Stomach (tissue), 19 donors: ENCODE measurements at places on chromosomes 4 and X.

DNA sequence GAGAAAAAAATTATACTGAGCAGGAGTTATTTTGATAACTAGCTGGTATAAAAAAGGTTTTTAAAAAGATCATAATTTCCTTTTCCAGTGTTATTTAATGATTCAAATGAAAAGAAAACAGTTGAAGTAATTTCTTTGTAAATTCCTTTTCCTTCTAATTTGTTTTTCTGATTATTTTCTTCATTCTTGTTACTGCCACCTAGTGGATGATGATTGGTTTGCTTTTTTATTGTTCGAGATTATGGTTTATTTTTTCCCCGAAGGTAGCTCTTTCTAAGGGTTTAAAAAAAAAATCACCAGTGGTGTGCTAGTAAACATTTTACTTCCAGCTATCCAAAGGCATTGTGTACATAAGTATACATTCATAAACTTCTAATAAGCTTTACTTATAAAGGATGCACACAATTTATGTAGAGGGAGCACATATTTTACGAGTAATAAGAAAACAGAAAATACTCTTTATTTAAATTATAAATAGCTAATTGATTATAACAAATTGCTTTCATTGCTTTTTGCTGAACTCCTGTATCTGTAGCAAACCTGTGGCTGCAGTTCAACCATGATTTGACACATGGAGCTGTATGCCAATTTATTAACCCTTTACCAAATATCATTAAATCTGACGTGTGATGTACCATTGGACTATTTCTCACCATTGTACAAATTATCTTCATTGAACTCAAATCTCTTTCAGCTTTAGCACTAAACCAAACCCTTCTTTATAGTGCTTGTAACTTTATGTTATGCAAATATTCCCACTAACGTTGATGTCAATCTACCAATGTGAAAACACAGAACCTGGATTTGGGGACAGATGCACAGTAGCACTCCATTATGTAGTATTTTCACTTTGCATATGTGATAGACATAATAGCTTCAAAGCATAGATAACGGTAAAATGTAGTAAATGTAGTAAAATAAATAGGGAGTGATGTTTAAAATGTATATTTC, 97.8 kb upstream of the ANK2 start:
- H3K36me3 ChIP-seq = no peaks in the 10 kb centered on the region
- peaks cover 3% of the 10 kb centered on the region for H3K4me1 ChIP-seq
- no peak overlapping the region for H3K4me3 ChIP-seq
- no peak for DNase-seq
- no peaks in the 10 kb centered on the region for H3K27me3 ChIP-seq

GRCh38 chr4:57405359-57405758, 295.2 kb upstream of the IGFBP7 start:
- no peaks in the 10 kb centered on the region for H3K4me1 ChIP-seq
- no peak overlapping the region for H3K27ac ChIP-seq
- no peaks in the 10 kb centered on the region for H3K36me3 ChIP-seq
- no peaks in the 10 kb centered on the region for H3K27me3 ChIP-seq

GRCh38 chr4:114512595-114513295, 85.9 kb upstream of the UGT8 start:
- H3K27ac ChIP-seq = no peak overlapping the region
- H3K4me1 ChIP-seq = peaks cover 5% of the 10 kb centered on the region
- DNase-seq = peak; percentile 19
- no peak overlapping the region for H3K4me3 ChIP-seq
- H3K36me3 ChIP-seq = no peaks in the 10 kb centered on the region

DNA sequence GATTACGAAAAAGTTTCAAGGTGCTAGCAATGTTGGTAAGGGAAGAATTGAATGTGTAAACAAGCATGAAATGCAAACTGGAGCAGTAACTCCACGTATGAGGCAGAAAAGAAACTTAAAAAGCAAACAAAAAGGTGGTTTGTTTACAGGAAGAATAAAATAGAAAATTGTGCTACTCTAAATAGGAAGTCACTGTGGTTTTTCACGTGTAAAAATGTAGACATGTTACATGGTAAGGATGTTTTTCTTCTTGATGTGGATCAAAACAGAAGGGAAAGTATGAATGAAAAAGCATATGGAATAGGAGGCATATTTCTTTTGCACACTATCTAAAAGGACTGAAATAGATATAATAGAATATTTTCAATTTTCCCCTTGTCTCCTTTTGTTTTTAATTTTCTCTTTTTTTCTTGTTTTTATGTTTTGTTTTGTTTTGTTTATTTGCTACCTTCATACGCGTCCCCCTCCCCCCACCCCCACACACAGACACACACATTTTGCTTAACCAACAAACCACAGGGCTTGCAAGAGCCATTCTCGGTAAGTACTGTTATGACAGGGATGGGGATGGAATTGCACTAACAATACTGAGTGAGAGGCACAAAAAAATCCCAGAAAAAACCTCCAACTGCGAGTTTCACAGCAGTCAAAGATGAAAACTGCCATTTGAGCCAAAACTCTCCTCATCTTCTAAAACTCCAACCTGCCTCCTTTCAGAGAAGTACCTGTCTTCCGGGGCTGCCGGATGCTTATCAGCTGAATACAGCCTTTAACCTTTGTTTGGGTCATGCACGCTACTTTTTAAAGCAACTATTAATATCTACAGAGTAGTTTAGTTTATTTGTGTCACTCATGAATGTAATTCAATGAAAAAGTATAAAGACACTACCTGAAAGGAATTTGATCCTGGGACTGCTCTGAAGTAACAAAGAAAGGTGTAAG, 135.8 kb downstream of the IL15 start:
- H3K4me1 ChIP-seq = no peaks in the 10 kb centered on the region
- no peak overlapping the region for H3K27ac ChIP-seq
- H3K27me3 ChIP-seq = no peaks in the 10 kb centered on the region
- H3K4me3 ChIP-seq = no peak overlapping the region

GRCh38 chrX:39675619-39676018, 422.1 kb downstream of the BCOR start:
- peak; percentile 68 for DNase-seq
- H3K27me3 ChIP-seq = no peaks in the 10 kb centered on the region
- H3K4me1 ChIP-seq = no peaks in the 10 kb centered on the region
- H3K27ac ChIP-seq = no peak overlapping the region

GRCh38 chrX:150143721-150144440, 205.6 kb upstream of the EOLA2 start:
- H3K4me1 ChIP-seq = no peaks in the 10 kb centered on the region
- no peak for DNase-seq
- H3K36me3 ChIP-seq = no peaks in the 10 kb centered on the region

DNA sequence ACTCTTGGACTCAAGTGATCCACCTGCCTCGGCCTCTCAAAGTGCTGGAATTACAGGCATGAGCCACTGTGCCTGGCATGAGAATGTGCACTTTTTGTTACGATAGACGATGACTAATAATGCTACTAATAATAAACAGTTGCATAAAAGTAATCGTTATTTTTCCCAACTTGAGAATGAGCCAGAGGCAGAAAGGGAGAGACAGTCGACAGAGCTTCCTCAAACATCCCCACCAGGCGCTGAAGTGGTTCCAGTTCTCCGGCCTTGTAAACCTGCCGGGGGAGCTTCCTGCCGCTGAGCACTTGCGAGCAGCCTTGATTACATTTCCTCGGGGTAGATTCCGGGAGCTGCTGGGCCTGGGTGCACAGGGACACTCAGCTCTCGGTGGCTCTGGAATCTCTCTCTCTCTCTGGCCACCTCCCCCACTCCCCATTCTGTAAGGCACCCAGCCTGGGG, 8.9 kb upstream of the HTRA3 start:
- no peaks in the 10 kb centered on the region for H3K4me1 ChIP-seq
- no peaks in the 10 kb centered on the region for H3K36me3 ChIP-seq
- peak; percentile 51 for DNase-seq
- no peaks in the 10 kb centered on the region for H3K27me3 ChIP-seq

DNA sequence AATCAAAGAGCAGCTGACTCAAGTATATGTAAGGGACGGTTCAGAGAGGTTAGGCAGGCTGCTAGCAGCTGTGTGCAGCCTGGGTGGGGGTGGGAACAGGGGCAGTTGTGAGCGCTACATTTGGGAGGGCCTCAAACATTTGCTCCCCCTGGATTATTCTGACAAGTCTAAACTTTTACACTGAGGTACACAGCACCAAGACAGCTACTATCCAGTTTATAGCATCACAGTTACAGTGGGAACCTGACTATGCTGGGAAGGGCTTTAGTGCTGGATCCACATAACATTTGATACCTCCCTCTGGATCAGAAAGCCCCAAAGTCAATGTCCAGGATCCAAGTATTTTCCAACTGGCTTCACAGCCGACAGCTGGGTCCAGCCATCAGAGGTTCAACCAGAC, 55.8 kb upstream of the GIMD1 start:
- no peaks in the 10 kb centered on the region for H3K4me1 ChIP-seq
- no peak for DNase-seq
- H3K27ac ChIP-seq = no peak overlapping the region
- H3K4me3 ChIP-seq = no peak overlapping the region
- no peaks in the 10 kb centered on the region for H3K36me3 ChIP-seq
- H3K27me3 ChIP-seq = no peaks in the 10 kb centered on the region

DNA sequence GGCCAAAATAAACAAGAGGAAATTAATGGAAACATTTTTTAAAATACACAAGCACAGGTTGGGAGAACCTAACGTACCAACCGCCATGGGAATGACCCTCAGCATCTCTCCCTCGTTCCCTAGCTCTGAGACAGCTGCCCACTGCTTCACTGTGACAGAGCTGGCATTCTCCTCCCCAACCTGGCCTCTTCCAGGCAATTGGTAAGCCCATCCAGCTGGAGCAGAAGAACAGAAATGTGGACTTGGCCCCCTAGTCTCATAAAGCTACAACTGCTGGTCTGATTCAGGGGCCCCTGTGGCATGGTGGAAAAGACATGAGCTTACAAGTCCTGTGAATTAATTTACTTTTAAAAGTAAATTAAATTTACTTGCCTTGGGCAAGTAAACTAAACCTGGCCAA, 245.1 kb downstream of the PTTG2 start:
- H3K4me3 ChIP-seq = no peak overlapping the region
- H3K27me3 ChIP-seq = no peaks in the 10 kb centered on the region
- DNase-seq = no peak

DNA sequence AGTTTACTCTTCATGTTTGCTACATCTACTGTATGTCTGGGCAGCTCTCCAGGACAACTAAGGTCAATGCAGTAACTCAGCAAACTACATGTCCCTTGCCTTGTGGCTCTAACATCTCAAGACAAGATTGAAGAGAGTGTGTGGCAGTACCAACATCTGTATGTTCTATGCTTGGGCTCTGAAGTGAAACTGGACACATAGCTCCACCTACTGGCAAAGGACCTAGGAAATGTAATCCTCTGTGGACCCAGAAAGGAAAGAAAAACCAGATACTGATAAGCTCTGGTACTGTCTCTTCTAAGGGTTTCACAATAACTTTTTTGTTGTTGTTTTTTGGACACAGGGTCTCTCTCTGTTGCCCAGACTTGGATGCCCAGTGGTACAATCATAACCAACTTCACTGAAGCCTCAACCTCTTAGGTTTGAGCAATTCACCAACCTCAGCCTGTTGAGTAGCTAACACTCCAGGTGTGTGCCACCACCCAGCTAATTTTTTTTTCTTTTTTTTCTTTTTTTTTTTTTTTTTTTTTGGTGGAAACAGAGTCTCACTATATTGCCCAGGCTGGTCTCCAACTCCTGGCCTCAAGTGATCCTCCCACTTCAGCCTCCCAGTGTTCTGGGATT, 64.1 kb downstream of the QDPR start:
- H3K27ac ChIP-seq = no peak overlapping the region
- no peak overlapping the region for H3K4me3 ChIP-seq
- no peaks in the 10 kb centered on the region for H3K4me1 ChIP-seq
- H3K27me3 ChIP-seq = no peaks in the 10 kb centered on the region
- H3K36me3 ChIP-seq = no peaks in the 10 kb centered on the region

DNA sequence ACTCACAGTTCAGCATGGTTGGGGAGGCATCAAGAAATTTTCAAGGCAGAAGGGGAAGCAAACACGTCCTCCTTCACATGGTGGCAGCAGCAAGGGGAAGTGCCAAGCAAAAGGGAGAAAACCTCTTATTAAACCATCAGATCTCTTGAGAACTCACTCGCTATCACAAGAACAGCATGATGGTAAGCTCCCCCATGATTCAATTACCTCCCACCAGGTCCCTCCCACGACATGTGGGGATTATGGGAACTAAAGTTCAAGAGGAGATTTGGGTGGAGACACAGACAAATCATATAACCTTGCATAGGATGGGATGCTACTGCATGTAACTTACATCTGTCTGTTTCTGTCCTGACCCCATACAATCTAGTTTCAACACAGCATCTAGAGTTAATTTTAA, 511.8 kb upstream of the ARX start:
- no peak for DNase-seq
- no peak overlapping the region for H3K4me3 ChIP-seq
- H3K4me1 ChIP-seq = no peaks in the 10 kb centered on the region
- H3K27me3 ChIP-seq = no peaks in the 10 kb centered on the region
- H3K27ac ChIP-seq = no peak overlapping the region
- no peaks in the 10 kb centered on the region for H3K36me3 ChIP-seq

- H3K27ac ChIP-seq = no peak overlapping the region
- no peak overlapping the region for H3K4me3 ChIP-seq
- no peaks in the 10 kb centered on the region for H3K27me3 ChIP-seq
- H3K36me3 ChIP-seq = no peaks in the 10 kb centered on the region
- H3K4me1 ChIP-seq = no peaks in the 10 kb centered on the region
Measured at GRCh38 chrX:40303256-40304077, 205.7 kb upstream of the BCOR start.

- no peak overlapping the region for H3K4me3 ChIP-seq
- H3K36me3 ChIP-seq = no peaks in the 10 kb centered on the region
- DNase-seq = no peak
- H3K4me1 ChIP-seq = no peaks in the 10 kb centered on the region
- no peak overlapping the region for H3K27ac ChIP-seq
Measured at GRCh38 chrX:866441-866990, 235.9 kb downstream of the SHOX start.

GRCh38 chr4:88219099-88219498, 60.7 kb upstream of the ABCG2 start:
- no peaks in the 10 kb centered on the region for H3K4me1 ChIP-seq
- H3K4me3 ChIP-seq = no peak overlapping the region
- no peak overlapping the region for H3K27ac ChIP-seq
- H3K27me3 ChIP-seq = no peaks in the 10 kb centered on the region
- H3K36me3 ChIP-seq = no peaks in the 10 kb centered on the region
- DNase-seq = no peak
